SW 1271 (cell line): ENCODE measurements at places on chromosomes 12 and 14.

DNA sequence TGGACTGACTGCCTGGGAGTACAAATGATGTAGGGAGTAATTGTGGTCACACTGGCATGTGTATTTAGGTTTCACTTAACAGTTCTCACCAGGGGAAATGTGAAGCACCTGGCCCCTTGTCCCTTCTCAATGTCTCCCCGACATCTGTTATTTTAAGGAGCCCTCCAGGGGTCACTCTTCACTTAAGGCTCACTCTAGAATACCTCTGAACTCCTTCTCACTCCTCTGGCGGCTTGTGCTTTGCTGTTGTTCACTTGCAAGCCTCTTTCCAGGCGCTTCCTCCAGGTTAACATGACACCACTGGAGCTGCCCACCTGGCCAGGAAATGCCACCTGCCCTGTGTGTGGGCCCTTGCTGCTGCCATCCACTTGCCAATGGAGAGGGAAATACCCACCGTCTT lies 56.5 kb upstream of the GZMB start:
- DNase-seq, result no peak

- DNase-seq, result no peak
Measured at GRCh38 chr12:76032043-76032981, 736 bp upstream of the PHLDA1 start.

DNA sequence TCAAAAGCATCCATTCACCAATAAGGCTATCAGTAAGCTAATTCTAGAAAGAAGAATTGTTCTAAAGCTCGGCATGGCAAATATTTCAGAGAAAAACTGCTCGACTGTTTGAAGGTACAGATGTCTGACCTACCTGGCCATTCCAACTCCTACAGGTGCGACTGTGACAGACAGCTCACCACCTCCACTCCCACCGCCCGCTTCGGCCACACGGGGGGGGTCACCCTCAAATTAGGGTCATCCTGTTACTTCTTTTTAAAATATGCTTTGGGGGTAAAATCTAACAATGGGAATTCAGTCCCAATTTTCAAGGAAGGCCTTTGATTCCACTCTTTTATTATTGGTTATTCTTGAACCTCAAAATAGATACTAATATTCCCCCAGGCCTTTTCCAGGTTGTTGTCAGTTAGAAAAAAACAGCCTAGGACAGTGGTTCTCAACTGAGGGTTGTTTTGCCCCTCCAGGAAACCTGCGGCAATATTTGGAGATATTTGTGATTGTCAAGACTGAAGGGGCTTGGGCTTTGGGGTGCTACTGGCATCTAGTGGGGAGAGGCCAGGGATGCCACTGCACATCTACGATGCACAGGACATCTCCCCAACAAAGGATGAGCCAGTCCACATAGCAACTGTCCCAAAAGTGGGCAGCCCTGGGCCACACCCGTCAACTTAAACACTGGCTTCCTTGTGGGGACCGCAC lies 81.2 kb downstream of the BCL11B start:
- DNase-seq, result no peak

- DNase-seq, result no peak
Measured at GRCh38 chr14:64868841-64869240, 10.9 kb downstream of the SPTB start.

- no peak for DNase-seq
Measured at GRCh38 chr12:30837595-30837994, 82.8 kb upstream of the CAPRIN2 start.

GRCh38 chr12:71164166-71164565 lies 6.4 kb upstream of the TSPAN8 start:
- no peak for DNase-seq

- DNase-seq, result no peak
Measured at GRCh38 chr14:76701981-76702380, 59.3 kb upstream of the VASH1 start.

DNA sequence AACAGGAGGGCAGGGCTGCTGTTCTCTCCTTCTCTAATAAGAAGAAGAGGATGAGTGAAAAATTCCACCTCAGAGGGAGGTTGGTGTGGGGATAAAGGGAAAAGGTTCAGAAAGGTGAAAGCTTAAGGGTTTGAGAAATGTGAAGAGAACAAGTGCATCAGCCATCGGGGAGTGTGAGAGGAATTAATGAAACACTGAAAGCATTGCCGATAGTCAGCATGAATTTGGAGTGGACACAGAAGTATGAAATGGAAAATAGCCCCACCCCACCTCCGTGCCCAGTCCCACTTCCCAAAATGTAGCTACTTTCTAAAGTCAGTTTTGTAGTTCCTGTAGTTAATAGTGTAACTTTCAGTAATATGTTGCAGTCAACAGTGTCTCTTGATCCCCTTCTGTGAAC lies 33.4 kb downstream of the DIP2B start:
- no peak for DNase-seq

- no peak for DNase-seq
Measured at GRCh38 chr12:53972152-53972702, 699 bp upstream of the HOXC11 start.

DNA sequence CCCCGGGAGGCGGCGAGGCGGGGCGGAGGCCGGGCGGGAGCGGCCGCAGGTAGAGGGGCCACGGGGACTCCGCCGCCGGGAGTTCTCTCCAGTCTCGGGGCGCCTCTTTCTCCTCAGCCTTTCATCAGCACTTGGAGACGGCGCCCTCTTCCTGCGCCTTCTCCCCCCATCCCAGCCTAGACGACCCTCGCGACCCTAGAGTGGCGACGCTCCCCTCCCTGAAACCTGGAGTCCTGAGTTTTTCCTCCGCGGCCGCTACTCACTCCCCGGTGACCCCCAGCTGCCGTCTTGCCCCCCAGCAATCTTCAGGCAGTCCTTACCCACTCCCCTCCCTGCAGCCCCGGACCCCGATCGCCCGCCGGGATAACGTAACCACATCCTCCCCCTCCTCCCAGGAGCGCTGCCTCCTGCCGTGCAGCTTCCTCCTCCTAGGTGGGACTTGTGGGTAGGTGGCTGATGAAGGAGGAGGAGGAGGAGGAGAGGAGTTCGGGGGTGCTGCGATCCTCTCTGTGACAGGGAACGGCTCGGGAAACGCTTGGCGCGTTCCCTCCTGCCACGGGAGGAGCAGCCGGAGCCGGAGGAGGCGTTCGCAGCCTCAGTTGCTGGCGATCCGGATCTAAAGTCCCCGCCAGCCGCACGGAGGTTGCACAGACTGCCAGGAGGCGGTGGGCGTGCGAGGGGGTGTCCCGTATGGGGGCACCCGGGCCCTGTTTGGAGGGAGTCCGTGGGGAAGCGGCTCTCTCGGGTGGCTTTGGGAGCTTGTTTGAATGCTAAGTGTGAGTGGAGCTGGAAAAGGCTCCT lies 891 bp downstream of the PLEKHA5 start:
- no peak for DNase-seq

GRCh38 chr12:103350116-103350515 lies 145.7 kb downstream of the C12orf42 start:
- DNase-seq, result no peak

GRCh38 chr12:6056406-6057240 lies 67.8 kb downstream of the VWF start:
- DNase-seq, result no peak

GRCh38 chr14:56562883-56563282 lies 16.7 kb upstream of the TMEM260 start:
- no peak for DNase-seq

- DNase-seq, result no peak
Measured at GRCh38 chr12:131140697-131141096, 187.0 kb downstream of the ADGRD1 start.

DNA sequence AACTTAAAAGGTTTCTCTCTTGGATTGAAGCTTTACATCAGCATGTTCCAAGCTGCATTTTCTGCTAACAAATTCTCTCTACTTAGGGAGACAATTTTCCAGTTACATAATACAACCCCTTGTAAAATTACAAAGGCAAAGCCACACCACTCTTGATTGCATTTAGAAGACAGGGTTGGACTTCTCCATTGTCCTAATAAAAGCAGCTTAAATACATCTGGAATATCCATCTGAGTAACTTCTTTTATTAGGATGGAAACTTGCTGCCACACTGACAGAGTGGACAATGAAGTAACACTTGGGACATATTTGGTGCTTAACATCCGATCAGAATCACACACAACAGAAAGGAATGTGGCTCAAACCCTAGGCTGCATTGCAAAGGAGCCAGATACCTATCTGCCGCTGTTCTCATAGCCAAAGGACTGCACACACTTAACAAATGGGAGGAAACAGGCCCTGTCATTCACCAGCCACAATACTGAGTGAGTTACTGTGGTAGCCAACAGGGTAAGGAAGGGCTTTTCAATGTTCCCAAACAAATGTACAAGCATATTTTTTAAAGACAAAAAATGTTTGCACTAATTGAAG lies 157.2 kb downstream of the PAX9 start:
- no peak for DNase-seq

GRCh38 chr14:92041203-92041602 lies 1.3 kb upstream of the TRIP11 start:
- DNase-seq, result no peak

DNA sequence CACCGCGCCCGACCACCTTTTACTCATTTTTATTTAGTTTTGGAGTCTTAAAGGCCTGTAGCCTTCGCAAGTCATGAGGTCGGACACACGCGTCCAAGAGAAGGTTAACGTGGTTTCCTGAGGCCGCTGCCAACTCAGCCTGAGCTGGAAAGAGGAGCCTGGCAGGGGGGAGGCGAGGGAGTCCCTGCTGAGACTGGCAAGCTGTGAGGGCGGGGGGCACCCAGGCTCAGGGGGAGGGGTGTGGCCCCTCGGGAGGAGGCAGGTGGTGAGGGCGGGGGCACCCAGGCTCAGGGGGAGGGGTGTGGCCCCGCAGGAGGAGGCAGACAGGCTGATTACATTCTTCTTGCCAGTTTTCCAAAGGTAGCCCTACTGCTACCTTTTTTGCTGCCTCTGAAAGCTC lies 143.2 kb downstream of the PIWIL1 start:
- DNase-seq, result no peak

DNA sequence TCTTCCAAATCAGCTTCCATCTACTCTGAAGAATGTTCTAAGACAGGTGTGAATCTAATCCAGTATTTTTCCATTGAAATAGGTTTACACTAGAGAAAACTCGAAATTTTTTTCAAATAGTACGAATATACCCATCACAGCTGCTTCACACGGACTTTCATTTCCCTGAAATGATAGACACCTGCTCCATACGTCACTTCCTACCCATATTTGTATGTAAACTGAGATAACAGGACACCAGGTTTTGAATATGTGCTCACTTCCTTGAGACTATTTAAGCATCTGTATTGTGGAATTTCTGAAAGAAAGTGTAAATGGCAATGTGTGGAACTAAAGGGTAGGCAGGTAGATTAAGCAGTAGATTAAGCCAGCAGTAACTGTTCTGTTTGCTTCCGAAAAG lies 13.4 kb upstream of the ITPR2 start:
- no peak for DNase-seq

GRCh38 chr14:100305324-100306100 lies 732 bp downstream of the SLC25A29 start:
- DNase-seq, result no peak

DNA sequence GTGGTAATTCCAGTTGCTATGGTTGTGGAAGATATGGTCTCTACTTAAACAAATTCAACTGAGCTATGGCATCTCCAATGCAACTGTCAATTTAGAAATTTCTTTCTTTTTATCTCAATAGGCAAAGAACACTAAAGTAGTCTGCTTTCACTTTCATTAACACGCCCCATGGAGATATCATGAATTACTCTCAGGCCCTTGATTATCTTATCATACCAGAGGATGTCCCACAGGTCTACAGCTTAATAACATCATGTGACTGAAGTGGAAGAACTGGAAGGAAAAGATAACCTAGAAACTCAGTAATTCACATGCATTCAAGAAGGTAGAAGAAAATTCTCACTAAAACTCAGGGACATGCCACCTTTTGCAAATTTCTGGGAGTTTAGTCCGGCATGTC lies 114.3 kb downstream of the FLRT2 start:
- DNase-seq, result no peak

- DNase-seq, result no peak
Measured at GRCh38 chr12:68918960-68919359, 14.0 kb downstream of the CPM start.

DNA sequence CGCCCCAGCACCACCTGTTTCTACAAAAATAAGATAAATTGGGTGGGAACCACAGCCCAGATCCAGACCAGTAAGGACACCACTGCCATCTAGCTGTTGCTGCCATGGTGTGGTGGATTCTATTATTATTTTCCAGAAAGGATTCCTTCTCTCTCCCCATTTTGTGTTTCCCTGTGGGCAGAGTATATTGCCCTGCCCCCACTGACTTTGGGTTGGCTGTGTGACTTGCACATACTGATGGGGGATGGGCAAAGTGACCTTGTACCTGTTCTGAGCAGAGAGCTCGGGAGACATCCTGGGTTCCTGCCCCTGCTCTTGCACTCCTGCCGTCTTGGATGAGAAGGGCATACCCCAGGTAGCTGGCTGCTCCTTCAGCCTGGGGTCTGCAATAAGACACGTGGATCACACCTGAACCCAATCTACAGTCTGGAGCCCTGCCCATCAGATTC lies 24.3 kb downstream of the MOAP1 start:
- DNase-seq, result peak; percentile 37

- DNase-seq, result no peak
Measured at GRCh38 chr12:41970744-41971143, 173.9 kb downstream of the GXYLT1 start.

DNA sequence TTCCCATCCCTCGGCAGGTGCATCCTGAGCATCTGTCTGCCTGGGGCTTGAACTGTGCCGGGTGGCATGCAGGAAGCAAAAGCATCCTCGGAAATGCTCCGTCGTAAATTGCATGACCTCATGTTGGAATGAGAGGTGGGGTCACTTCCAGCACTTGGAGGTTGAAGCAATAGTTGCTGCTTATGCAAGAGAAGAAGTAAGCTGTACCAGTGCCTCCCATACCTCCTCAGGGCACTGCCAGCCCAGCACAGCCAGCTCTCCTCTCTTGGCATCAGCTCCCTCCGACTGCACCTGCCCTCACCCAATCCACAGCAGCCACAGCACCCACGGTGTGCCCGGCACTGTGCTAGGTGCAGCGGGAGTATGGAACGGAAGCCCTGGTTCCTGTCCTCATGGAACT lies 11.5 kb downstream of the TEAD4 start:
- DNase-seq, result no peak

GRCh38 chr14:104515811-104516780 lies 63.5 kb upstream of the C14orf180 start:
- no peak for DNase-seq
